M059J (cell line): ENCODE measurements at places on chromosomes 5 and 9.

DNA sequence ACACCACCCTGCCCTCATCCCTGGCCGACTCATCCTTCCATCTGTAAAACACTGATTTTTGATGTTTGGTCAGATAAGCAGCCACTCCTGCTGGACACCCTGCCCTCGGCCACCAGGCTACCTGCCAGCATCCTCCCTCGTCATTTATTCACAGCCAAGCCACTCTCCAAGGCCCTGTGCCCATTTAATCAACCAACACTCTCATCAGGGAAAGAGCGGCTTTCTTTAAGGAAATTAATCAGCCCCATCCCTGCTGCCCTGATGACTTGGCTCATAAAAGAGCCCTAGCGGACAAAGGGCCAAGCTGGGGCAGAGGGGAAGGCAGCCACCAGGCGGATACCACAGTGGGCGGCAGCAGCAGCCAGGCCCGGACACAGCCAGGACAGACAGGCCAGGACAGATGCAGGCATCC, 52.4 kb downstream of the GOLM1 start:
- peak; percentile 24 for DNase-seq

DNA sequence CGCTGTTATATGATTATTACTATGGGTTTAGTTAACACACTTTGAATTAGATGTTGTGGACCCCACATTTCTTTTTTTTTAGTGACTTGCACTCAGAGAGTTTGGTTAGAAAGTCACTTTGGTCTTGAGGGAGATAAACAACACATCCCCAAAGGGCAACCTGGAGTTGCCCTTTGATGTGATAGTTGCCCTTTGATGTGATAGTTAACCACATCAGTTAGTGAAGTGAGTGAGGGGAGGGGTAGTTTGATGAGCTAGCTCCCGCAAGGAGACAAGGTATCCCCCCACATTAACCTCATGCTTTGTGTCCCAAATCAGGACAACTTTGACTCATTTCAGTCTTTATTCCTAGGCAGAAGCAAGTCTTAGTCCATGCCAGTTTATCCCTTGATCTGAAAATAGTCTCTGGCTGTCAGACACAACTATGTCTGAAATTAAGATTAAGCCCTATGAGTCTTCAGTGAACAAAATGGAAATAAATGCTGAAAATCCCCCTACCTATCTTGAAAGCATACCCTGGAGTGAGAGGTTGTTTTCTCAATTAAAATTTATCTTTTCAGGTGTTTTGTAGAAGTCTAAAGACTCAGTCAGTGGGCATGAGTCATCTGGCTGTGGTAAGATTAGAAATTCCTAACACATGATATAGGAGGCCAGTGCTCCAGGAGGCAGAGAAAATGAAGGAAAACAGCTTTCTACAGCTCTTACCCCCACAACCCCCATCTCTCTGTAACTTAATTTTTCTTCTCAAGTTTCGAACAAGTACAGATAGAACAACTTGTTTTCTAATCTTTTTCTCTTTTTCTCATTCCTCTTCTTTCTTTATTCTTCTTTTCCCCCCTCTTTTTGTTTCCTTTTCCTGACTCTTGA, 208.9 kb upstream of the DMRTA1 start:
- DNase-seq: peak; percentile 96

GRCh38 chr5:1161108-1161832, 40.1 kb upstream of the SLC6A19 start:
- peak; percentile 67 for DNase-seq

DNA sequence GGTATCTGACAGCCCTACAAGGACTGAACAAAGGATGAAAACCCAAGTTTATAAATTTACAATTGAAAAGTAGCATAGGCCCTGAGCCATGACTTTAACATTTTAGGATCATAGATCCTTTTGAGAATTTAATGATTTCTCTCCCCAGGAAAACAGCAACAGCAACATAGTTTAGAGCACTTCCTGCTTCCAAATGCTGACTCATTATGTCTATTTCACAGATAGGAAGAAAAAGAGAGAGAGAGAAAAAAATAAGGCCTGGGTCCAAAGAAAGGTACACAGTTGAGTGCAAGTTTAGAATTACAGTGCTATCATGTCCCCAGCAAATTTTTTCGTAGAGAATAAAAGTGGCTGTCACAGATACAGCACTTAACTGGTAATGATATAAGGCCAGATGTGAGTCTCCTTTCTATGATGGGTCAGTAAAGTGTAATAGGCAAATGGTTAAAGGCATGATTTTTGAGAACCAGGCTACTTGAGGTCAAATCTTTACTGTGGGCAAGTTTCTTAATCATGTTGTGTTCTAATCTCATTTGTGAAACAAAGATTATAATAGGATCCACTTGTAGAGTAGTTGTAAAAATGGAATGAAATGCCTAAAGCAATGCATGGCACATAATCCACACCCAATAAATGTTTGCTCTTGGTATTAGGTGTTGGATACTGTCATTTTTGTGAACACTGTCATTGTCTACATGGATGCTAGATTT, 12.3 kb upstream of the PPP2R2B start:
- no peak for DNase-seq

DNA sequence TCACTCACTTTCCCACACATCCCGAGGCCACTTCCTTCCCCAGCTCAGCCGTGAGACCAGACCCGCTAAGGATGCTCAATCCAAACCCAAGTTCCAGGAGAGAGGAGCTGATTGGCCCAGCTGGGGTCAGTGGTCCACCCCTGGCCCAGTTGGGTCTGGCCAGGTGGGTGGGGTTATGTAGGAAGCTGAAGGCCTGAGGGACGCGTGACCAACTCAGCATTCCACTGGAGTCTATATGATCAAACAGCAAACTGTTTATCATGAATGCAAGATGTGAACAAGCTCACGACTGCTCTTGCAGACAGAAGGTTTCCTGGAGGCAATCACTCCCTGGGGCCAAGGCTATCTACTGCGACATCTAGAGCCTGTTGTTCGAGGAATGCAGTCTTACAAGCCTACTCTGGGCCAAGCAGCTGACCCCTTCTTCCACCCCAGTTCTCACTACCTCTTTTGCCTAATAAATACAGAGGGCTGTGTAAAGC, 4.9 kb upstream of the RAPGEF1 start:
- no peak for DNase-seq

GRCh38 chr9:85004818-85005413, 335.4 kb downstream of the NTRK2 start:
- no peak for DNase-seq

- DNase-seq: peak; percentile 21
Observed at GRCh38 chr9:20658677-20659473, 25.2 kb upstream of the FOCAD start.

GRCh38 chr5:38045446-38045845, 205.6 kb upstream of the GDNF start:
- DNase-seq: no peak

- peak; percentile 89 for DNase-seq
Observed at GRCh38 chr9:91374939-91375338, 13.2 kb upstream of the AUH start.

DNA sequence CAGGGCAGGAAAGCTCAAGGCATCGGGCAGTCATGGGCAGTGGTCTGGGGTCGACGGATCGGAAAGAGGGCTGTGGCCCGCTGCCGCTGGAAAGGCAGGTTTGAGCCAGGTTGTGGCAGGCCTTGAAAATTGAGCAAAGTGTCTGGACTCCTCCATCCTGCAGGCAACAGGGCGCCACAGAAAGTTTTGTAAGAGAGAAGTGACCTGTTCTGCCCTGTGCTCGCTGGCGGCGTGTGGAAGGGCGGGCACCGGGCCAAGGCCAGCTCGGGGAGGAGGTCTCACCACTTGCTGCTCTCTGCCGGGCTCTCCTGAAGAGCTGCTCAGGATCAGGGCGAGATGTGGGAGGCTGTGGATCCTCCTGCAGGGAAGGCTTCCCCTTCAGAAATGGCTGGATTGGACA, 41.4 kb upstream of the FAT2 start:
- no peak for DNase-seq

DNA sequence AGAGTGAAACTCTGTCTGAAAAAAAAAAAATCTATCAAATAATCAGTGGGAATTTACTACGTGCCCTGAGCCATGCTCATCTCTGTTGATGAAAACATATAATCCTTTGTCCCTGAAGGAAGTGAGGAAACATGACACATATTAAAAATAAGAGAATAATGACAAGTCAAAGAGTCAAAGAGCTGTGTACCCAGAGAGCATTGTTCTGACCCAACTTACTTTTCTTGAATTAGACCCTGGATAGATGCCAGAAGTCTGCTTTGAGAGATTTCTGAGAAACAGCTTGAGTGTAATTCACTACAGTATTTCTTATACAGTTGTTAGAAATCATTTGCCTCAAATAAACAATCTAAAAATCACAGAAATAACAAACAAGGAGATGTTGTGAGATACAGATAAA, 490.0 kb upstream of the PIK3R1 start:
- DNase-seq: no peak

DNA sequence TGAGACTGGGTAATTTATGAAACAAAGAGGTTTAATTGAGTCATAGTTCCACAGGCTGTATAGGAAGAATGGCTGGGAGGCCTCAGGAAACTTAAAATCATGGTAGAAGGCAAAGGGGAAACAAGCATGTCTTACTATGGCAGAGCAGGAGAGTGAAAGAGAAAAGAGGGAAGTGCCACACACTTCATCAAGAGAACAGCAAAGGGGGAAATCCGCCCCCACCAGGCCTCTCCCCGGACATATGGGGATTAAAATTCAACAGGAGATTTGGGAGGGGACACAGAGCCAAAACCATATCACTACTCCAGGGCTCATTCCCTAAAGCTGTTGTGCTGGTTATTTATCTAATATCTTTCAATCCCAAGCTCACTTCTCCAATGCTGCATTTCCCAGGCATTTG, 50.2 kb upstream of the NR3C1 start:
- no peak for DNase-seq

DNA sequence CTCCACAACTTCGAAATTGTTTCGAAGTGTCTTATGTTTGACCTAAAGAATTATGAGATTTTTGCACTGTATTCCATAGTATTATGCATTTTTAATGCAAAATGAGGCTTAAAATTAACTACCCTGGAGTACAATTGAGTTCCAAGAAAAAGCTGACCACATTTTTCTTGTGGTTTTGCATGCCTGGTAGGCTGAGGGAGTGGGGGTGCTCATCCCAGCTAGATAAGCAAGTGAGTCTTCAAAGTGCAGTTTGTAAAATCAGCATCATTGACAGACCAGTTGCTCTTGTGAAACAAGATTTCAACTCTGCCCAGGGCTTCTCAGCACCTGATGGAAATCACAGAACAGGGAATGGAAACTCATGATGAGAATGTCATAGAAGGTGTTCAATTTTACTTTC, 17.0 kb upstream of the NDUFS4 start:
- peak; percentile 54 for DNase-seq

DNA sequence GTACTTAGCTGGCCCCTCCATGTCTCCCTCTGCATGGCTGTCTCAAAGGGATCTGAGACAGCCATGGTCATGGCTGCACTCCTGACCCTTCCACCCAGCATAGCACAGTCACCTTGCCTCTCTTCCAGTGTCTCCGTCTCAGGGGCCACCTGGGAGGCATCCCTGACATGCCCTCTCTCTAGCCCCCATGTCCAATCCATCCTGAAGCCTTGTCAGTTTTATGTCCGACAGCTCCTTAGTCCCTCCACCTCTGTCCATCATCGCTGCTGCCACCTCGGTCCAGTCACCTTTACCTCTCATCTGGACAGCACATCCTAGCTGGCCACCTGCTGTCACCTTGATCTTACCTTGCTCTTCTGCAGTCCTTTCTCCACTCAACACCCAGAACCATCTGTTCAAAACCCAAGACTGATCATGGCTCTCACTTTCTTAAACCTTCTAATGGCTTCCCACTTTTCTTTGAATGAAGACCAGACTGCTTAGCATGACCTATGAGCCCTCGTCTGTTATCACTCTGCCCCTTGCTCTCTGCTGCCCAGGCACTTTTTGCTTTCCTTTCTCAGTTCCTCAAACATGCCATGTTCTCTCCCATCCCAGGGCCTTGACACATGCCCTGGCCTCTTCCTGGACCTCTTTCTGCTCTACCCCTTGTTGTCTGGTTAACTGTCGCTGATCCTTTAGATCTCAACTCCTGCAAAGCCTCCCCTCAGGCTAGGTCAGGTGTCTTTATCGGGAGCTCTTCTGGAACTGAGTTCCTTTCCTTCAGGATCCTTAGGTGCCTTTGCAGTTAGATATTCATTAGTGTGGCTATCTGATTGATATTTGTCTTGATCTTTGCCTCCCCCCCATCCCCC, 181.8 kb upstream of the PITX1 start:
- DNase-seq: no peak

DNA sequence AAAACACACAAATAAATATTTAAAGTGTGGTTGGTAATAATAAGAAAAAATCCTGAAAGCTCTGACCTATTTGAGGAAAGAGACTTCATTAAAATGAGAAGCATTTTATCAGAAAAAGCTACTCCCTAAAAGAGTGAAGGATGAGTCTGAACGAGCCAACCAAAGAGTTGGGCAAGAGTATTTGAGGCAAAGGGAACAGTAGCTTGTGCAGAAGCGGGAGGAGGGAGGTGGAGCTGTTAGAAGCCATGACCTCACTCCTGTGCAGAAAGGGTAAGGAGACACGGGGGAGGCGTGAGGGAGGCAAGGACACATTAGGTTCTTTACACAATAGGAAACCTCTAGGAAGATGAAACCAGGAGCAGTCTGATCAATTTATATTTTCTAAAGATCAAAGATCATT, 29.4 kb downstream of the SH3RF2 start:
- no peak for DNase-seq

DNA sequence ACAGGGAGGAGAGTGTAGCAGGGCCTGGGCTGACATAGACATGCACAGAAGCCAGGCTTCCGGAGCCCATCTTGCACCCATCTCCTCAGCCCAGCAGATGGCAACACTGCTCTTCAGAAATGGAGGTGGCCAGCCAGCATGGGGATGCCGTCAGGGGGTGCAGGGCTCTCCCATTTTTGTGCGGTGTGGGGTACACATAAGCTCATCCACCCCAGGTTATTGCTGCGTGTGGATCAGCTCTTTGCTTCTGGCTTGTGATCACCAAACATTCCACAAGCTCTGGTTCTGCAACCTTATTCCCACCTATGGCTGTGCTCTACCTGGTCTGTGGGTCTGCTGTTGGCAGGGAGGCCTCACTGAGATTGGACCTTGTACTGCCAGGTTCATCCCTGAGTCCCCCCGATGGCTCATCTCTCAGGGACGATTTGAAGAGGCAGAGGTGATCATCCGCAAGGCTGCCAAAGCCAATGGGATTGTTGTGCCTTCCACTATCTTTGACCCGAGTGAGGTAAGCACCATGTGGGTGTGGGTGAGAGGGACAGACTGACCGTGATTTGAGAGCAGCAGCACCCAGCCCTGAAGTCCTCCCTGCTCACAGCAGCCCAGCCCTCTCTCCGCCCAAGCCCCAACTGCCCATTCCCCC, 17.3 kb downstream of the SLC22A5 start:
- DNase-seq: peak; percentile 73

- peak; percentile 39 for DNase-seq
Observed at GRCh38 chr9:33044677-33045282, 19.7 kb downstream of the DNAJA1 start.

- no peak for DNase-seq
Observed at GRCh38 chr9:35186524-35186923, 24.7 kb downstream of the UNC13B start.

DNA sequence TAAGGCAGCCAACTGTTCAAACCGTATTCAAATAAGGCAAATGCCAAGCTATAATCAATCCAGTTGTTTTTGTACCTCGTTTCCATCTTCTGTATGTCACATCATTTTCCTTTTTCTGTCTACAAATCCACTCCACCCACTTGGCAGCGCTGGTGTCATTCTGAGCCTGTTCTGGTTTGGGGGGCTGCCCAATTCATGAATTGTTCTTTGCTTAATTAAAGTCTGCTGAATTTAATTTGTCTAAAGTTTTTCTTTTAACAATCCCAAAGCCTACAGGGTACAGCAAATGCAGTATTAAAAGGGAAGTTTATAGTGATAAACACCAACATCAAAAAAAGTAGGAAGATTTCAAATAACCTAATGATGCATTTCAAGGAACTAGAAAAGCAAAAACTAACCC, 93.3 kb downstream of the GTF3C4 start:
- DNase-seq: no peak
